Stimulated activated CD4-positive, alpha-beta T cell treated with anti-CD3 and anti-CD28 coated beads, Interleukin-1b, Interleukin-23, amount 100 ng/mL, for 24 hours (primary cell): ENCODE measurements at places on chromosomes 2 and 18.

DNA sequence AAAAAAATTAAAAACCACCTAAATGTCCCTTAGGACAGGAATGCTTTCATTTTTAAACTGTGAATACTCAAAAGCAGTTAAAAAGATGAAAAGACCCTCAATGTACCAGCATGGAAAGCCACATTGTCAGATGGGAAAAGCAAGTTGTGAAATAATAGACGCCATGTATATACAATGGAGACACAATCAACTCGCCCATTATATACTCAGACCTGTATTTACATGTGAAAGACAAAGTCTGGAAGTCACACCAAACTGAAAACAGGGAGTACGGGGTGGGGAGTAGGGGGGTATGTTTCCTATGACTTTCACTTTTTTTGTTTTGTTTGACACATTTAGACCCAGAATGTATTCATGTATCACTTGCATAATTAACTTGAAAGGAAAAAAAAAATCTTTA, 75.6 kb downstream of the CELF4 start:
- no peak for DNase-seq

GRCh38 chr2:26598336-26598995, 42.7 kb downstream of the CIB4 start:
- DNase-seq = no peak

- no peak for DNase-seq
Measured at GRCh38 chr2:70534183-70534836, 19.3 kb downstream of the TGFA start.

- no peak for DNase-seq
Measured at GRCh38 chr2:223086370-223086981, 34.5 kb downstream of the KCNE4 start.

GRCh38 chr2:72949045-72949444, 31.7 kb downstream of the EMX1 start:
- DNase-seq = no peak
